ENCODE measurements at places on chromosomes 7 and 10.

DNA sequence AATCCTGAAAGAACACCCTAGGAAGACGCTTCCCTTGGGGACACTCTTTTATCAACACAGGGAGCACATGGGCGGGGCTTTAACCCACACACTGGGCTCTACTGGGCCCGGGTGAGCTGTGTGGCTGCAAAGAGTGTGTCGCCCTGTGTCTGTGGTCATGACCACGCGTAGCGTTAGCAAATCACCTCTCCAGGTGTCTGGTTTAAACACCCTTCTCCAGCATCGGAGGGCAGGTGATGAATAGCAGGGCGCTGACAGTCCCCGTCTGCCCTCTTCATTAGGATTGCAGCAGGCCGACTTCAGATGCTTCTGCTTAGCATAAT, 127.7 kb downstream of the ADARB2 start:
- DNase-seq = no peak

GRCh38 chr7:48312151-48312550, 140.9 kb downstream of the ABCA13 start:
- DNase-seq = no peak

DNA sequence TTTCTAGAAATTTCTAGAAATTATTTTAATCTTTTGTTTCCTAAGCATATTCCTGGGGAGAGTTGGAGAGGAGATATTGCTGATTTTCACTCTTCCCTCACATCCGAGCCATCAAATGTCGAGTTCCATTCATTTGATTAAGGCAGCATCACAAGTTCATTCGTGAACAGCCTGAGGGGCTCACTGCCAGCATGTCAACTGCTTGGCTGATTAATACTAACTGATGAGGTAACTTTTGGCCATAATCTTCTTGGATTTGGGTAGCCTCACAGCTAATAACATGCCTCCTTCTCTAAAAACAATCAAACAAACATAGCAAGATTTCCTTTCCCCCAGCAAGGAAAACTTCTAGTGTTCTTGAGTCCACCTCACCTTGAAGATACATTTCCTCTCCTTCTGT, 87.1 kb upstream of the AFAP1L2 start:
- DNase-seq = no peak

GRCh38 chr10:93186653-93187052, 113.0 kb downstream of the CYP26A1 start:
- DNase-seq = no peak

GRCh38 chr7:132641238-132641637, 65.0 kb upstream of the PLXNA4 start:
- DNase-seq = no peak

GRCh38 chr7:124497176-124497575, 268.4 kb downstream of the GPR37 start:
- DNase-seq = no peak

DNA sequence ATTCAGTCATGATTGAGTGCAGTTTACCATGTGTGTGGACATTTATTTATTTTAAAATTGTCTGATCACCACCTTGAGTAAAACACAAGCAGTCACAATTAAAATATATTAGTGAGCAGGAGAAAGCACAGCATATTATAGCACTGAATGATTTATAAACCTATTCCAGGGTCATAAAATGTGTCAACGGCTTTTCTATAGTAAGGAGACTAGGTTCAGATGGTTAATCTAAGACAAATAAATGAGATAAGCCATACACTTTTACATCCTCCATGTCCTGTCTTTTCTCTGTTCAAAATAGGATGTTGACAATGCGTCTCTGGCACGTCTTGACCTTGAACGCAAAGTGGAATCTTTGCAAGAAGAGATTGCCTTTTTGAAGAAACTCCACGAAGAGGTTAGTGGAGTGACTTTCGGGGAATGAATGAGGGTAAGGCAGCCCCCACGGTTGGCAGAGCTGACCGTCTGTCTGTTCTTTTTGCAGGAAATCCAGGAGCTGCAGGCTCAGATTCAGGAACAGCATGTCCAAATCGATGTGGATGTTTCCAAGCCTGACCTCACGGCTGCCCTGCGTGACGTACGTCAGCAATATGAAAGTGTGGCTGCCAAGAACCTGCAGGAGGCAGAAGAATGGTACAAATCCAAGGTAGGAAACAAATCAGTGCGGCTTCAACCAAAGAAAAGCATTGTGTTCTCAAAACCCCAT, 5.4 kb downstream of the VIM start:
- peak; percentile 83 for DNase-seq

- no peak for DNase-seq
Measured at GRCh38 chr10:128046953-128047290, 79.3 kb downstream of the MKI67 start.

- no peak for DNase-seq
Measured at GRCh38 chr10:55630491-55631056, 730.5 kb downstream of the ZWINT start.

DNA sequence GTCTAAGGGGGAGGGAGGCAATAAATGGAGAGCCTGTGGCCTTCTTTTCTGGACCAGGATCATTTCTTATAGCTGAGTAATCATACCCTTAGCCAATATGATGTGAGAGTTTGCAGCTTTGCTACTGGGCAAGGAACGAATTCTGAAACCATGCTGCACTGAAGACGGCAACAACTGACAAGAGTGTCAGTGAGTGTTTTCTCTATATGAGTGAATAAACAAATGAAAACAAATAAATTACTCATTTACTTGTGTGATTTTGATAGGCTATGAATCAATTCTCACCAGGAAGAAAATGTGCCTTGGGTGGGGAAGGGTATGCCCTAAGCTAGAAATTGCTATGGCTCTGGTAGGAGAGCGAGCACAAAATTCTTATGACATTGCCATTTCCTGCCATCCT, 79.4 kb upstream of the LRRN3 start:
- DNase-seq = no peak

DNA sequence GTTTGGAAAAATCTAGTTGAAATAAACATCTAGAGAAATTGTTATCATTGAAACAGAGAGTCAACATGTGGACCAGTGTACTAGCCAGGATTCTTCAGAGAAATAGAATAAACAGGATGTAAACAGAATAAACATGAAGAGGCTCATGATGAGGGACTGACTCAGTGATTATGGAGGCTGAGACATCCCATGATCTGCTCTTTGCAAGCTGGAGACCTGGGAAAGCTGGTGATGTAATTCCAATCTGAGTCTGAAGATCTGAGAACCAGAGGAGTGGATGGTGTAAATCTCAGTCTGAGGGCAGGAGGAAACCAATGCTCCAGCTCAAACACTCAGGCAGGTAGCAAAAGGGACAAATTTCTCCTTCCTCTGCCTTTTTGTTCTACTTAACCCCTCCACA, 62.9 kb upstream of the FAM180A start:
- DNase-seq = no peak

GRCh38 chr10:101839416-101840063, 4.1 kb downstream of the KCNIP2 start:
- DNase-seq = no peak

GRCh38 chr10:129971381-129972144, 7.5 kb upstream of the EBF3 start:
- DNase-seq = no peak

GRCh38 chr10:96271016-96271815, at the start of gene BLNK:
TSS of gene BLNK (minus strand) at chr10:96271569. CDS start at chr10:96271398, 171 bp downstream.
- DNase-seq = no peak

- no peak for DNase-seq
Measured at GRCh38 chr10:68212721-68213352, 19.1 kb downstream of the ATOH7 start.

DNA sequence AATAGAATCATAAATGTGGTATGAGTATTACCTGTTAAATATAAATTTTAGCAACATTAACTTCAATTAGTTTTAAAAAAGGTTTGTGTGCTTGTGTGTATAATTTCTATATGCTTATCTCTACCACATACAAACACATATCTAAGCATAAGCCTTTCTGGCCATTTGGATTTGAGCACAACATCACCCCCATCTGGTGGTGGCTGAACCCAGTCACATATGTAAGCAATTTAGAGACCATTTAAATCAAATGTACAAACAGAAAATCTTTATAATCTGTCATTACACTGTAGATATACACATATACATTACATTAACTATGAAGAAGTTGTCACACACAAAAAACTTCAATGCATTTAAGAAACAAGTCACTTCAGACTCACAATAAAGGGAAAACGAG, 31.7 kb downstream of the GPR22 start:
- no peak for DNase-seq

DNA sequence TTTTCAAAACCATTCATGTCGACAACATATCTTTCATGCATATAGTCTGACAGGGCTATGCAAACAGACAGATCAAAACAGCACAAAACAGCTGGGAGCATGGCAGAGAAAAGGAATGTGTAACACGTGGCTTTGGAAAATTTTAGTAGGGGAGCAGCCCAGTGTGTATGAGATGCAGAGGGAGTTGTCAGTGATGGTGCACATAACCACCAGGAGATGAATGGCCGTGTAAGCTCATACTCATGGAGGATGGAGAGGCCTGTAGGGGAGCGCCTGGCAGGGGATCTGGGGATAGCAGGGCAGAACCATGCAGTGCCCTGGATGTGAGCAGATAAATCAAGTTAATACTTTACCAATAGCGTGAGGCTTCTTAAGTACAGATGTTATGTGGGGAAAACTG, 45.7 kb downstream of the RHOBTB1 start:
- no peak for DNase-seq

- DNase-seq = no peak
Measured at GRCh38 chr10:115141254-115141653, 48.1 kb downstream of the ATRNL1 start.

DNA sequence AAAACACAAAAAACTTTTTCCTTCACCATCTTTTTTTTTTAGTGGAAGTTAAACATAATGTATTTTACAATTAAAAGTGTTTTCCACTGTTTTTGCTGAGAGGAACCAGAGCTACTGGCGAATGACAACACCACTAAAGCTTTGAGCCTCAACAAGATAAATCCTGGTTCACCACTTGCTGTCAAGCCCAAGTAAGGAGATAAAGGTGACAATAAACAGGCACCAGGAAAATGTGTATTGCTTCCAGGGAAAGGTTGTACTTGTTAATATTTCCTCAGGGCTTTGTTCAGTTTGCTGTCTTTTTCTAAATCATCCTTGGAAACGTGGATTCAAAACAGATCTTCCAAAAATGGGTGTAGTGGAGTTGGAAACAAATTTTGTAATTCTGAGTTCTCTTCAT, 109.9 kb upstream of the ANKRD30A start:
- DNase-seq = no peak

DNA sequence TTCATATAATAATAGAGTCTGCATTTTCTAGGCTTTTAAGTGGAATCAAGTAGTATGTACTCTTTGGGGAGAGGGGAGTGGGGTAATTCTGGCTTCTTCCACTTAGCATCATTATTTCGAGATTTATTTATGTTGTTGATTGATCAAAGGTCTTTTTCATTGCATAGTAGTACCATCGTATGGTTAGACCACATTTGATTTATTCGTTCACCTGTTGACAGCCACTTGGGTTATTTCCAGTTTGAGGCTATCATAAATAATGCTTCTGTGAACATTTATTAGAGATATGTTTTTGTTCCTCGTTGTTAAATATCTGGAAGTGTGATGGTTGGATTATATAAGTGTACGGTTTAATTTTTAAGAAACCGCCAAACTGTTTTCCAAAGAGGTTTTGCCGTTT, 52.8 kb downstream of the AHCYL2 start:
- no peak for DNase-seq

DNA sequence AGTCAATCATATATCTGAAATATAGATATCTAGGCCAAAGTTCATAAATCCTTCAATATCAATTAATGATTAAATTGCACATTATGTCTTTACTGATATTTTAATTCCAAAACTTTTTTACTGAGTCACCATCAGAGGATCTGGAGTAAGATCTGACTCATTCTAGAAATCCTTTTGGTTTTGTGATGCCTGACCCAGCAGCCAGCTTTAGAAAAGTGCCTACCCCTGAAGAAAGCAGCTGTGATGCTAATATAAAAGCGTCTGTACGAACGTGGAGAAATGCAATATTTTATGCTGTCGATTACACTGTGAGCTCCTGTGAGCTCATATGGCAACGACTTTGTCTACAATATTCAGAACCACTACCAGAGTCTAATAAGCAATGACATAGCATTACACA, 142.5 kb upstream of the LRRTM3 start:
- DNase-seq = no peak

- DNase-seq = no peak
Measured at GRCh38 chr7:15330943-15331342, 230.9 kb downstream of the AGMO start.

GRCh38 chr10:55500931-55501559, 700.0 kb upstream of the PCDH15 start:
- DNase-seq = no peak

DNA sequence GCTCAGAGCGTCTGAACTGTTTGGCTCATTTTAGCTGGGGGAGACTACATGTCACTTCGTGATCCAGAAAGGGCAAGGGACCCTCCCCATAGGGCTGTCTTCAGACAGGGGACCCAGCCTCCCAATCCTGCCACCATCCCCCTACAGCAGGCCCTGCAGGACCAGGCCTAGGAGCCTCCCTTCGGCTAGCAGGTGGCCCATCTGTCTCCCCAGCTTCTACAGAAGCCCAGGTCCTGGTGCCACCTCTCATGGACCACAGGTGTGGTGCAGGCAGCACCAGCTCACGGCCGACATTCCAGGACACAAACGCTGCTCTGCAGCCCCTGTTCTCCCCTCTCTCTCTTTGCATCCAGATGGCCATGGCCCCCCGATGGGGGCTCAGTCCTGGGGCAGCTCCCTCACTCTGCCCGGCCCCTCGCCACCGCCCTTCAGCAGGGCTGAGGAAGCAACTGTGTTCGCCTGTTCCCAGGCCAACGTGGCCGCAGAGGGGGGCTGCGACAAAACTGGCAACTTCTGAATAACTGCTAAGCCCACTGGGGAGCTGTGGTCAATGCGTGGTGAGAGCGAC, 10.3 kb downstream of the TECPR1 start:
- peak; percentile 66 for DNase-seq

GRCh38 chr7:98713165-98713810, 96.2 kb downstream of the NPTX2 start:
- DNase-seq = no peak

- no peak for DNase-seq
Measured at GRCh38 chr10:84152769-84153168, 13.5 kb downstream of the GHITM start.

DNA sequence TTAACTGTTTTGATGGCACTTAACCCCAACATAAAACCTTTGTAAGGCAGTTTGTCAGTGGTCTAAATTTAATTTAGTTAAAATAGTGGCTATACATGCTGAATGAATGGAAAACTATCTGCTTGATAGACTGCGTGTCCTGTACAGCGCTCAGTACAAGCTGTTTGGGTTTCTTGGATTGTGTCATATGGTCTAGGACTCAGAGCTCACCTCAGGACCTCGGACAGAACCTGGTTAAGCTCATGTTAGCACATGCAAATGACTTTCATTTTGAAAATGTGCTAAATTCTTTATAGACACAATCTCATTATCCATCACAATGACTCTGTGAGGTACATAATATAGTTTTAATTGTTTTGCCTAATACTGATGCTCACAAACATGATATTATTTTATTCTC, 55.7 kb upstream of the RELN start:
- DNase-seq = no peak

GRCh38 chr7:105027176-105027853, 13.3 kb downstream of the KMT2E start:
- DNase-seq = no peak

- DNase-seq = no peak
Measured at GRCh38 chr7:65839846-65840245, 33.0 kb upstream of the VKORC1L1 start.

All from coronary artery (tissue), 2 donors.